Activated CD4-positive, alpha-beta T cell treated with anti-CD3 and anti-CD28 coated beads for 36 hours (primary cell): ENCODE measurements at places on chromosomes 2 and 18. TPM values are rescaled to one million over a fixed set of nuclear protein-coding genes. Genes with fewer than 3 reads are reported as not detected.

The RAMP1 gene
- total RNA-seq: 0.30 TPM

The SLC4A3 gene
- total RNA-seq: 0.05 TPM

The ALLC gene
- total RNA-seq: not detected

The OR6B3 gene
- total RNA-seq: not detected

DNA sequence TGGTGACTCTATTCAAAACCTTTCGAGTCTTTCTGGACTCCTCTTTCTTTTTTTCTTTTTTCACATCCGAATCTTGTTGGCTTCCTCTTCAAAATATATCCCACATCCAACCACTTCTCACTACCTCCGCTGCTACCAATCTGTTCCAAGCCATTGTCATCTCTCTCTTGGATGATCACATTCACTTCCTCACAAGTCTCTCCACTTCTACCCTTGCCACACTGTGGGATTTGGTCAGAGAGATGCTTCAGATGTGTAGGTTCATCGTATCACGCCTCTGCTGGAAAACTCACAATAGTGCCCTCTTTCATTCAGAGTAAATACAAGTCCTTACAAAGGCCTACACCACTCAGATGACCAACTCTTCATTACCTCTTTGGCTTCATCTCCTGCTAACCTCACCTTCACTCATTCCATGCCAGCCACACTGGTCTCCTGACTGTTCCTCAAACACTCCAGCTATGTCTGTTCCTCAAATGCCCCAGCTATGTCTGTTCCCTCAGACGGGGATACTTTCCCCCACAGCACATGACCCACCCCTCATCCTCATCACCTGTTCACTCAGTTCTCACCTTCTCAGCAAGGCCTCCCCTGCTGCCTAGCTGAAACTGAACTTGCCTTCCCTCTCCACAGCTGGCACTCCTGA, 67.2 kb upstream of the PELI1 start:
- DNase-seq: no peak

DNA sequence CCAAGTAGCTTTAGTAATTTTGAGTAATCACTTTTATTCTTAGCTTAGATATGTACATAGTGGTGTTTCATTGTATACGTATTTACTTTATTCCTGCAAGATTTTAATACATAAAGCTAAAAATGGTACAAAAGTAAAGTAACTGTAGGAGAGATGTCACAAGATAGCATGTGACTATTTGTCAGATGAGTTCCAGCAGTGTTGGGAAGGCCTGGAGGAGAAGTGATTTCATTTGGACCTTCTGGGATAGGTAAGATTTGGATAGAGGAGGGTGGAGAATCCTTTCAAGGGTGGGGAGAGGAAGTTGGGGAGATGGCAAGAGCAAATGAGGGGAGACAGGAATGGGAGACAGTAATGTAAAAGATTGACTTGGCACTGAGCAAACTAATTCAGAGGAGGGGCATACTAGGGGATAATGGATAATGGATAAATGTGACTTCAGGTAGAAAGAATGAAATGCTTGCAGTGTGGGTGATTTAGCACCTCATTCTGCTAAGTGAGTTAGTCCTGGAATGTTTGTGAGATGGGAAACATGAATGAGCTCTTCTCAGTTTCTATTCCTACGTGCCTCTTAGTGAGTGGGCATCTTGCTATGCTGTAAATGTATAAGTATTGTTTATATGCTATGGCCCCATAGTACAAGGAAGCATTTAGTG, 10.5 kb downstream of the WDR43 start:
- no peak for DNase-seq

The OSBPL6 gene
- 3.3 TPM for total RNA-seq

The ALKAL2 gene
- not detected for total RNA-seq

The MALT1 gene
- total RNA-seq: 39.3 TPM

DNA sequence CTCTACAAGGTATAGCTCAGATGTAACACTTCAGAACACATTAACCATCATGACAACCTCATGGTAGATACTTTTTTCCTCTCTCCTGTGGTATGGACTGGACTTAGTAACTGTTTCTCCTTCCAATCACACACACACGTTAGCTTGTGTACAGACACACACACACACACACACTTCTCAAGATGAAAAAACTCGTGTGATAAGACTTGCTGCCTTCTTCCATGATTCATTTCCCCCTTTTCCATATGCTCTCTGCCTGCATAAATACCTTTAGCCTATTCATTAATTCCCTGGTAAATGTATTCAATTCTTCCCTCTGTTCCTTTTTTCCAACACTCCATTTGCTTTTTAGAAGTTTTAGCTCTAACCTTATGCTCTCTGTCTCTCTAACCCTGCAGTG, 118.9 kb upstream of the TANK start:
- no peak for DNase-seq

- no peak for DNase-seq
Observed at GRCh38 chr18:50473881-50474280, 86.0 kb upstream of the MAPK4 start.

- no peak for DNase-seq
Observed at GRCh38 chr2:193240752-193241151, 1046.0 kb upstream of the TMEFF2 start.

The UGT1A10 gene
- total RNA-seq: not detected

DNA sequence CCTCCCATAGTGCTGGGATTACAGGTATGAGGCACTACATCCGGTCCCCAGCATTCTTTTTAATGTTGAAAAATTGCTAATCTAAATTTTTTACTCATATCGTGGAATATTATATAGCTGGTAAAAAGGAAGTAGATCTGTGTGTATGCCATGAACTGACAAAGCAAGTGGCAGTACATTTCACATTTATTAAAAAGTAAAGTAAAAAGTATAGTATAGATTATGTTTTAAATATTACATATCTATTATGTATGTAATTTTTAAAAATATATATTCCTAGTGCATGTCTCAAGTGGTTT, 25.1 kb downstream of the PLEKHB2 start:
- DNase-seq: no peak

DNA sequence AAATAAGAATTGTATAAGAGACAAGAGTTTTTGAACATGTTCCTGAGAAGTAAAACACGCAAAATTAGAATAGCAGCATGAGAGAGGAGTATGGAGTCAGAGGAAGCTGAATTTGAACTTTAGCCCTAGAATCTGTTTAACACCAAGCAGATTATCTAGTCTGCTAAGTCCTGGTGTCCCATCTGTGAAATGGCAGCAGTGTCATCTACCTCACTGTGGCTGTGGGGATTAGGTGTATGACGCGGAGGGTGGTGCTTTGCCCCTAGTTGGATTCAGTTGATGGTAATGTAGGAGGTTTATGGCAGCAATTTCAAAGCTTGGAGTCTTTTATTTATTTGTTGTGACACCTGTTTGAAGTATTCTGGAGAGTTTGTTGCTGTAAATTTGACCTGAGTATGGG, 79.2 kb downstream of the ZNF532 start:
- DNase-seq: no peak

The CAPN14 gene
- total RNA-seq: 0.51 TPM
